HFFc6 (cell line): ENCODE measurements at places on chromosomes 6 and 20.

- DNase-seq = peak; percentile 36
Observed at GRCh38 chr6:158160932-158161539, 7.0 kb downstream of the SERAC1 start.

- DNase-seq = peak; percentile 45
Observed at GRCh38 chr20:53707371-53708055, 113.9 kb upstream of the ZNF217 start.

DNA sequence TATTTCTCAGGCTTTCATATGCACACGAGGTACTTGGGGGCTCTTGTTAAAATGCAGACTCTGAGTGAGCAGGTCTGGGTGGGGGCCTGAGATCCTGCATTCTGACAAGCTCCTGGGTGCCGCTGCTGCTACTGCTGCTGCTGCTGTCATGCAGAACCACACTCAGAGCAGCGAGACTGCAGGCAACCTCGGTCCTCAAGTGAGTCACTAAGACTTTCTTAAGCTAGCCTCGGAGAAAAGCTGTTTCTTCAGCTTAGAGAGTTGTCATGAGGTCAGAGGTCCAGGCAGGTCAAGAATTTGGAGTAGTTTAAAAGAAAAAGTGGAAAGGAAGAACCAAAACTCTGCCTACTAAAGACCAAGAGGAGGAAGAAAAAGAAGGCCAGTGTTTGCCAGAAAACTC is 92.9 kb downstream of the SPTLC3 start:
- no peak for DNase-seq

DNA sequence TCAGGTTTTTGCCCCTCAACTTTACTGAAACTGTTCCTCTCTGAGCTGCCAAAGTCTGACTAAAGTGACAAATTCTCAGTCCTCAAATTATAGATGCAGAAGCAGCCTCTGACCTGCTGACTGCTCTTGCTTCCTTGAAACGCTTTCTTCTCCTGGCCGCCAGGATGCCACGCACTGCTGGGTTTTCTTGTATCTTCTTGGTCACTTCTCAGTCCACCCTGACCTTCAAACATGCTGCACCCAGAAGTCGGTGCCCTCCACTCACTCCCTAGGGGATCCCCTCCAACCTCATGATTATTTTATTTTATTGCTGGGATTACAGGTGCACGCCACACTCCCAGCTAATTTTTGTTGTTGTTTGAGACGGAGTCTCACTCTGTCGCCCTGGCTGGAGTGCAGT is 24.7 kb downstream of the SYNJ2 start:
- no peak for DNase-seq

GRCh38 chr6:127277878-127278843 is 11.5 kb downstream of the RNF146 start:
- no peak for DNase-seq

DNA sequence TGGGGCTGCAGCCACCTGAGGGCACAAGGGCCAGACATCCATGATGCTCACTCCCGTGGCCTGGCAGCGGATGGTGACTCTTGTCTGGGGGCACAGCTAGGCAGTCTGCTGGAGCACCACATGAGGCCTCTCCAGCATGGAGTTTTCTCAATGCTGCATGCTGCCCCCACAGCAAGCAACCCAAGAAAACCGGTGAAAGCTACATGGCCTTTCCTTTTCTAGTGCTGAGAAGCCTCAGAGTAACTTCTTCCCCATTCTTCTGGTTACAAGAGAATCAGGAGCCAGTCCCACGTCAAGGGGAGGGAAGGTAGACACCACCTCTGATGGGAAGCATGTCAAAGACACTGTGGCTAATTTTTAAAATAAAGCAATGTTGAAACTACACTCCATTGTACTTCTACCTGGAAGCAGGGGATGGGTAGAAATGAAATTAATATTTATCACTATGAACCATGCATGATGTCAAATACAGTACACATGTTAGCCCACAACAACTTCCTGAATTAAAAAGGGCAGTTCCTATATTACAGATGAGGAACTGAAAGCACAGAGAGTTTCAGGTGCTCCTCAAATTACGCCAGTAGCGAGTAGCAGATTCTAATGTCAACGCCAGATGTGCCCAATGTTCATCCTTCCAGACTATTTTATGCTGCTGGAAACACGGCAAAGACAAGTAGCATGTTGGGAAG is 101.5 kb downstream of the LAMP5 start:
- no peak for DNase-seq

GRCh38 chr20:41355598-41356203 is 10.9 kb downstream of the EMILIN3 start:
- no peak for DNase-seq

- DNase-seq = no peak
Observed at GRCh38 chr20:57809661-57810172, 99.9 kb upstream of the PMEPA1 start.
